Activated naive CD8-positive, alpha-beta T cell treated with anti-CD3 and anti-CD28 coated beads, Interleukin-2, amount 10 ng/mL, durations not matched to agents 7 days and 5 days (primary cell): ENCODE measurements at places on chromosomes 13 and 19. TPM values are rescaled to one million over a fixed set of nuclear protein-coding genes. Genes with fewer than 3 reads are reported as not detected.

The FAM83E gene
- 3.6 TPM for total RNA-seq

DNA sequence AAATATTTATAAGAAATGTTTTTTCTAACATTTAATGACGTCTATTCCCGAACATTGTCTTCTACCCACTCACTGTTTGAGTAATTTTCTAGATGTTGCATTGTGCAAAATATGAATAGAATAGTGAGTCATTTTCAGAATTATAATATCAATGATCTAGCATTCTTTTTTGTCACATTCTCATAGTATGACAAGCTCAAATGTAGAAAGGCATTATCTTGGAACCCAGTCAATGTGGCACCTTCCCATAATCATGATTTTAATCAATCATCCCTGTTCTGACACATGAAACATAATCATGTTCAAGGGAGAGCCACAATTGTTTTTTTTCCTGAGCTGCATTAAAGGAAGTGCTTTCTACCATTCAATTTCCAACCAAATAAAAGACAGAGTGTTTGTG, 265.8 kb downstream of the OXGR1 start:
- DNase-seq, result no peak
- no peak overlapping the region for H3K4me3 ChIP-seq
- no peak overlapping the region for H3K27ac ChIP-seq

DNA sequence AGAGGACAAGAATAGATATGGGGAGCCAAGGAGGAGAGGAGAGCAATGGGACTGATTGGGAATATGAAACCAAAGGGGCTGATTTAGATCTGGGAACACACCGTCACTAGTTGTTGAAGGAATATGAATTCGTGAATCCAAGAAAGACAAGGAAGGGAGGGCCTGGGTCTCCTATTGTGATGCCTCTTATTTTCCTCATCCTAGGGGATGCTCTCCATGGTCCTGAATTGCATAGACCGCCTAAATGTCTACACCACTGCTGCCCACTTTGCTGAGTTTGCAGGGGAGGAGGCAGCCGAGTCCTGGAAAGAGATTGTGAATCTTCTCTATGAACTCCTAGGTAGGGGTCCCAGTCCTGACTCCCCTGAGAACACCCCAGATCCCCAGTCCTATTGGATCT, 21.5 kb downstream of the RYR1 start:
- no peak overlapping the region for H3K27ac ChIP-seq
- H3K4me3 ChIP-seq, result no peak overlapping the region
- H3K36me3 ChIP-seq, result no peaks in the 10 kb centered on the region
- no peaks in the 10 kb centered on the region for H3K4me1 ChIP-seq
- peaks cover 4% of the 10 kb centered on the region for H3K27me3 ChIP-seq

DNA sequence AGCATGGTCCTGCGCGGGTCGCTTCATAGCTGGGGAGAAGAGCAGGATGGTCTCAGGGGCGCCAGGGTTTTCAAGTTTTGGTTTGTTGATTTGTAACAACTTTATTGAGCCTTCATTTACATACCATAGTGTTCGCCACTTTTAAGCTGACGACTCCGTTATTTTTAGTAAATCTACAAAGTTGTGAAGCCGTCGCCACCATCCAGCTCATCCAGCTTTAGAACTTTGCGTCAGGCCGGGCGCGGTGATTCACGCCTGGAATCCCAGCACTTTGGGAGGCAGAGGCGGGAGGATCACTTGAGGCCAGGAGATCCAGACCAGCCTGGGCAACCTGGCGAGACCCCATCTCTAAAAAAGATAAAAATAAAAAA, 404 bp downstream of the C19orf44 start:
- peaks cover 5% of the 10 kb centered on the region for H3K36me3 ChIP-seq
- peak overlapping the region; percentile 74 for H3K27ac ChIP-seq
- H3K27me3 ChIP-seq, result no peaks in the 10 kb centered on the region
- no peak for DNase-seq
- peak overlapping the region; percentile 88 for H3K4me3 ChIP-seq

DNA sequence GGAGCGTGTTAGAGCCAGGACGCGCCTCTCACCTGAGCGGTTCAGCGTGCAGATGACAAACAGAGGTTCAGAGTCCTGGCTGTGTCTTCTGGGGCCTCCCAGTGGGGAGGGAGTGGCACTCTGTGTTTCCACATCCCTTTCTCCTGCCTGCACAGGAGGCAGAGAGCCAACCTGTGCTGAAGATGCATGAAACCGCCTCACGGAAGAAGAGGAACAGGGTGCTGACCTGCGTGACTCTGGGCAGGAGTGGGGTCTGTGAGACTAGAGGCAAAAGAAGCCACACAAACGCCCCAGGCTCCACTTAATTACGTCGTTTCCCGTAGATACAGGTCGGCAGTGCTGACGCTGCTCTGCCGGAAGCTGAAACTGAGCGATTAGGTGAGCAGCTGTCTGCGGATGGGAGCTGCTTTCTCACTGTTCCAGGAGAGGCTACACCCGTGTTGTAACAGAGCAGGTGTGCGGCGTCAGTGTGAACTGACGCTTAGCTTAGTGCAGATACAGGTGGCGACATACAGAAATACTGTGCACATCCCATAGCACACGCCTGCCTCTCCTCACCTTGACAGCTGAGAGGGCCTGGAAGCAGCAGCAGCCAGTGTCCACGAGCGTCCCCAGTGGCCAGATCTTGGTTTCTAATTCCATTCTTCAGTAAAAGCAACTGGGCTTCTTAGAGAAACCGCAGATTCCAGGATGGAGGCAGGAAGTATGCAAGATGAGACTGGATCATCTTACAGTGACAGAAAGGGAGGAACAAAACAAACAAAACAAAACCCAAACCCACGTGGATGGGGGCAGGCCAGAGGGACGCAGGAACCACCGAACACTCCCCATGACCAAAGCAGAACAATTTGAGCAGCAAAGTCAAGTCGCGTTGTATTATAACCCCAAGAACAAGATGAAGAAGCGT, 37.7 kb upstream of the MCF2L start:
- H3K27ac ChIP-seq, result no peak overlapping the region
- no peak for DNase-seq
- peaks cover 14% of the 10 kb centered on the region for H3K4me1 ChIP-seq
